Cardiac muscle cell (in vitro differentiated cells and primary cell): ENCODE measurements at places on chromosomes 5 and 9. TPM values are rescaled to one million over a fixed set of nuclear protein-coding genes. Genes with fewer than 3 reads are reported as not detected.
A peak's percentile ranks its signal among the peaks of the same experiment; 100 is the strongest.

GRCh38 chr5:67004730-67005350 lies 191.8 kb downstream of the CD180 start:
- DNase-seq = no peak
- peaks cover 39% of the 10 kb centered on the region for H3K4me1 ChIP-seq
- H3K4me3 ChIP-seq = peak overlapping the region; percentile 78
- H3K27ac ChIP-seq = peak overlapping the region; percentile 98

MRPS30 gene
- 100 and 142 TPM in 2 replicates for total RNA-seq

DNA sequence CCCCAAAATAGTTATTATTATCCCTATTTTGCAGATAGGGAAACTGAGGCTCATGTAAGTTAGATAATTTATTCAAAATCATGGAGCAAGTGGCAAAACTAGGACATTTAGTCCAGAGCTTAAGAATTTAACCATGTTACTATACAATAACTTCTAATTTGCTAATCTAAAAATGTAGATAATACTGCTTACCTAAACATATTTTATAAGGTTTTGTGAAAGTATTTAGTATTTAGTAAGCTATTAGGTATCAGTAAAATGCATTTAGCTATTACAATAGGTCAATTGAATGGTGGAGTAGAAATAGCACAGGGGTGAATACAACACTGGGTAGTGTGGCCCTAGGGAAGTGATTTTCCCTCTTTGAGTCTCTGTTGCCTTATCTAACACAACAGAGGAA lies 648.3 kb downstream of the KIF4B start:
- no peak for DNase-seq
- H3K4me3 ChIP-seq = no peak overlapping the region
- H3K27me3 ChIP-seq = no peaks in the 10 kb centered on the region
- no peaks in the 10 kb centered on the region for H3K36me3 ChIP-seq

CDH9 gene
- not detected in 2 replicates for total RNA-seq

DNA sequence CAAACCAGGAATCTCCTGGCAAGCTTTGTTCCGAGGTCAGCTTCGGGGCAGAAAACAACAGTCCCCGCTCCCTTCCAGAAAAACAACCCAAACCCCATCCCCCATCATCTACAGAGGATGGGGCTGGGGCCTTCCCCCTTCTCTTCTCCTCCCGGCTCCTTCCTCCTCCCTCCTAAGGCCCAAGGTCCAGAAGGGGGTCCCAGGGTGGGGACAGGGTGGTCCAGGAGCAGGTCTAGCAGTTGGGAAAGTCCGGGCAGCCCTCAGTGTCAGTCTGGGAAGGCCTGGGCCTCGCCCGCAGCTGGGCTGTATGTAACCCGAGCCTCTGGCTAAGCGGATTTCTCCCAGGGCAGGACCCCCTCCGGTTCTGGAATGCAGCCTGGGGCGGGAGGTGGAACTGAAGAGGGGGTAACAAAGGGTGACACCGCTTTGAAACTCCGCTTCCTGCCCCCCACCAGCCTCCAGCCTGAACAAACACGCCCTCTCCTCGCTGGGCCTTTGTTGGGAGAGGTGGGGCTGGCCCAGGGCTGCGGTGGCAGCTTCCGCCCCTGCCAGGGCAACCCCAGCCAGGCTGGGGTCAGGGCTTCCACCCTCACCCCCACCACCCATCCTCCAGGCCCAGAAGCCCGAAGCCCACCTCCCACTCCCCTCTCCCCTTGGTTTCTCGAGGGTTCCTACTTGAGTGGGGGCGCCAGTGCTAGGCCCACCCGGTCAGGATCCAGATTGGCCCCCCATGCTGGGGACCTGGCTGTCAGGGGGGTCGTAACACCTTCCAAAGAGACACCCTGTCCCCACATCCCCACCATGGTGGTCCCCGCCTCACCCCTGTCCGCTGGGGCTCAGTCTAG lies 63.5 kb downstream of the C9orf50 start:
- H3K4me1 ChIP-seq = peaks cover 48% of the 10 kb centered on the region
- H3K4me3 ChIP-seq = no peak overlapping the region
- peak; percentile 81 for DNase-seq
- no peaks in the 10 kb centered on the region for H3K36me3 ChIP-seq
- H3K27me3 ChIP-seq = no peaks in the 10 kb centered on the region

DNA sequence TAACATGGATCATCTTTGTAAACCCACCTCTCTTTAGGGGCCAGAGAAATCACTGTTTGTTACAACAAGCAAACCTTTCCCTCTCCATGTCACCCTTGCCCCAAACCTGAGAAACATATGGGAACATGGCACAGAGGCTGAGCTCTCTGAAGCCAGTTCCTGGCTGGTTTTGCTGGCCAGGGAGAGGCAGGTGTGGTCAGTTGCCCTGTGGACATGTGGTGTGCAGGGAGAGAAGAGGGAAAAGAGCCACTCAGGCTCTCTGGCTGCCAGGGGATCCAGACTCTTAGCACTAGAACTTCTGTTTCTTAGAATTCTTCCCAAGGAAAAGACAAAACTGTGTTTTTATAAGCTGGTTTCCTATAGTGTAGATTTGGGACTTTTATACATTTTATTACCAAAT lies 4.6 kb upstream of the CATSPER3 start:
- no peak overlapping the region for H3K4me3 ChIP-seq
- H3K27ac ChIP-seq = no peak overlapping the region
- no peaks in the 10 kb centered on the region for H3K27me3 ChIP-seq
- DNase-seq = no peak
- no peaks in the 10 kb centered on the region for H3K4me1 ChIP-seq
- no peaks in the 10 kb centered on the region for H3K36me3 ChIP-seq

DNA sequence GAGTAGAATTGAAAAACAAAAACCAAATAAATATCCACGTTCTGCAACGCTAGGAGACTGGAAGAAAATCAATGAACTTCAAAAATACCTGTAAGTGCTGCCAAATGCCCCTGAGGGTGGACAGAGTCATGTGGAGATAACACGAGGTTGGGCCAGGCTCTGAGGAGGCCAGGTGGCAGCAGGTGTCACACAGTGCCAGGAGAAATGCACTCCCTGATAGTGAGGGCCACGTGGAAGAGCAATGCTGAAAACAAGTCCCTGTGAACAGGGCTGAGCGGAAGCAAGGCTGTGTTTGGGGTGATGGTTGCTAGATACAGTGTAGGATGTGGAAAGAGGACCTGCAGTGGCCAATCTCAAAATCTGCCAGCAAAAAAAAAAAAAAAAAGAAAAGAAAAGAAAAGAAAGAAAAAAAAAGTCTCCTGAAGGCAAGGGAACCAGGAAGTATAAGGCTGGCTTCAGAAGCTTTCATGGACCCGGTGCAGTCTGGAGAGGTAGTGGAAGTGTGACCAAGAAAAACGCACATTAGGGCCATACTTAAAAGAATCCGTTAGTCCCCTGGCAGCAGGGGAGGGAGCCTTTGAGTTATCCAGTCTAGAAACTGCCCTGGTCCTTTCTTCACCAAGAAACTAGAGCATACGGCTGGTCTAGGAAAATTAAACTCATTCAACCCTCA lies 16.8 kb downstream of the C1QTNF3 start:
- no peak overlapping the region for H3K4me3 ChIP-seq
- no peak for DNase-seq
- H3K27ac ChIP-seq = no peak overlapping the region
- no peaks in the 10 kb centered on the region for H3K27me3 ChIP-seq
- H3K4me1 ChIP-seq = no peaks in the 10 kb centered on the region

GRCh38 chr5:62720031-62720441 lies 141.4 kb downstream of the LRRC70 start:
- peak; percentile 55 for DNase-seq

GRCh38 chr5:88438006-88438405 lies 169.4 kb upstream of the TMEM161B start:
- H3K4me3 ChIP-seq = no peak overlapping the region
- no peak overlapping the region for H3K27ac ChIP-seq
- no peak for DNase-seq
- H3K4me1 ChIP-seq = no peaks in the 10 kb centered on the region
- no peaks in the 10 kb centered on the region for H3K36me3 ChIP-seq
- no peaks in the 10 kb centered on the region for H3K27me3 ChIP-seq

PCDHGA11 gene
- total RNA-seq = 3.6 and 5.0 TPM in 2 replicates

- H3K27ac ChIP-seq = no peak overlapping the region
- no peaks in the 10 kb centered on the region for H3K4me1 ChIP-seq
- H3K4me3 ChIP-seq = no peak overlapping the region
- no peaks in the 10 kb centered on the region for H3K27me3 ChIP-seq
Observed at GRCh38 chr9:69931340-69931739, 110.7 kb downstream of the CFAP95 start.

DNA sequence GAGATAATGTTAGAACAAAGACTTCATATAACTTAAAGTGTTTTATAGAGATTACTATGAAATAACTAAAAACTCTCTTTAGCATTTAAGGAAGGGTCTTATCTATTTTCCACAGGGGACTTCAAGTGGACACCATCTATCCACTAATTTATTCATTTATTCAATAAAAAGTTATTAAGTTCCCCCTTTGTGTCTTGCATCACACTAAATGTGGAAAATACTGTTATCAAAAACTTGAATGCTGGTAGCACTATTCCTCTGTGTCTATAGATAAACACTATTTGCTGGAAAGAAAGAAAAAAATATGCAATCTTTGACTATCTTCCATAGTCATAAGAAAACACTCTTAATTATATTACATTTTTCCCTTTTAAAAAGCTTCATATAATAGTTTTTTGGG lies 20.1 kb upstream of the ZNF622 start:
- no peak for DNase-seq
- no peaks in the 10 kb centered on the region for H3K36me3 ChIP-seq
- no peak overlapping the region for H3K4me3 ChIP-seq
- H3K27ac ChIP-seq = no peak overlapping the region
- H3K4me1 ChIP-seq = no peaks in the 10 kb centered on the region
- H3K27me3 ChIP-seq = no peaks in the 10 kb centered on the region

DNA sequence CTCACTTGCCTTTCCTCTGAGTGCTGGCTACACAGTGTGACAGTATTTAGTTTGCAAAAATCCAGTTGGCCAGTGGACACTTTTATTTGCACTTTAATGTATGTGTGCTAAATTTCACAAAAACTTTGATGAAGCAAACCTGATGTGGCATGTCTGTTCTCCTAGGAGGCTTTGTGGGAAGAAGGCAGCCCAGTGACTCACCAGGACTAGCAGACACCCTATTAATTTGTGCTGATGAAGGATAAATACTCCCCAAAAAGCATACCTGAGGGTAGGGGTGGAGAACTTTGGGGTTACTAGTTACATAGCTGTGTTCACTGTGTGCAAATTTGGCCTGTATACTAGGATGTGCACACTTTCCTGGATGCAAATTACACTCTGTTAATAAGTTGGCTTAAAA lies 39.3 kb upstream of the IPPK start:
- H3K4me3 ChIP-seq = no peak overlapping the region
- no peak for DNase-seq
- H3K4me1 ChIP-seq = no peaks in the 10 kb centered on the region
- peaks cover 24% of the 10 kb centered on the region for H3K36me3 ChIP-seq
- no peaks in the 10 kb centered on the region for H3K27me3 ChIP-seq
- no peak overlapping the region for H3K27ac ChIP-seq

GRCh38 chr9:107720501-107720900 lies 230.9 kb upstream of the KLF4 start:
- no peak overlapping the region for H3K4me3 ChIP-seq
- H3K27ac ChIP-seq = no peak overlapping the region
- H3K4me1 ChIP-seq = no peaks in the 10 kb centered on the region
- peaks cover 32% of the 10 kb centered on the region for H3K27me3 ChIP-seq
- no peaks in the 10 kb centered on the region for H3K36me3 ChIP-seq
- no peak for DNase-seq

DNA sequence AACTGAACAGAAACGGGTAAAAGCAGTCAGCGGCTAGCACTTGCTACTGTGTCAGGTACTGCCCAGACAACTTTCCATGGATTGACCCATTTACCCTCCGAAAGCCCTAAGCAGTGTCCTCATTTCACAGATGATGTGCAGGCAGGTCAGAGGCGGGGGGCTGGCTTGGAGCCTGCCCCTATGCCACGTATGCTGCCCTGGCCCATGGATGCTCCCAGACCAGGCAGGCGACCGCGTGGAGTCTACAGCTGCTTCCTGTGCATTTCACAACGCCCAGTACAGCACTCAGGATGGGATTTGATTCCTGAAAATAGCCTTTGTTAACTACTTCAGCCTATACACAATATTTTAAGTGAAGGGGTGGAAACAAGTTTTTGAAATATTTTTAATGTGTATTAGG lies 202.9 kb downstream of the NXNL2 start:
- no peaks in the 10 kb centered on the region for H3K27me3 ChIP-seq
- peaks cover 7% of the 10 kb centered on the region for H3K4me1 ChIP-seq
- H3K4me3 ChIP-seq = no peak overlapping the region

DNA sequence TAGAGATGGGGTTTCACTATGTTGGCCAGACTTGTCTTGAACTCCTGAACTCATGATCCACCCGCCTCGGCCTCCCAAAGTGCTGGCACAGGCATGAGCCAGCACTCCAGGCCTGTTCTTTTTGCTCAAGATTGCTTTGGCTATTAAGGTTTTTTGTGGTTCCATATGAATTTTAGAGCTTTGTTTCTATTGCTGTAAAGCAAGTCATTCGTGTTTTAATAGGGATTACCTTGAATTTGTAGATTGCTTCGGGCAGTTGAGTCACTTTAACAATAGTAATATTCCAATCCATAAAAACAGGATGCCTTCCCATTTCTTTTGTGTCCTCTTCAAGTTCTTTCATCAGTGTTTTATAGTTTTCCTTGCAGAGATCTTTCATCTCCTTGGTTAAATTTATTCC lies 22.1 kb downstream of the C6 start:
- DNase-seq = no peak
- H3K4me3 ChIP-seq = no peak overlapping the region
- no peaks in the 10 kb centered on the region for H3K4me1 ChIP-seq
- H3K36me3 ChIP-seq = no peaks in the 10 kb centered on the region
- no peaks in the 10 kb centered on the region for H3K27me3 ChIP-seq

DNA sequence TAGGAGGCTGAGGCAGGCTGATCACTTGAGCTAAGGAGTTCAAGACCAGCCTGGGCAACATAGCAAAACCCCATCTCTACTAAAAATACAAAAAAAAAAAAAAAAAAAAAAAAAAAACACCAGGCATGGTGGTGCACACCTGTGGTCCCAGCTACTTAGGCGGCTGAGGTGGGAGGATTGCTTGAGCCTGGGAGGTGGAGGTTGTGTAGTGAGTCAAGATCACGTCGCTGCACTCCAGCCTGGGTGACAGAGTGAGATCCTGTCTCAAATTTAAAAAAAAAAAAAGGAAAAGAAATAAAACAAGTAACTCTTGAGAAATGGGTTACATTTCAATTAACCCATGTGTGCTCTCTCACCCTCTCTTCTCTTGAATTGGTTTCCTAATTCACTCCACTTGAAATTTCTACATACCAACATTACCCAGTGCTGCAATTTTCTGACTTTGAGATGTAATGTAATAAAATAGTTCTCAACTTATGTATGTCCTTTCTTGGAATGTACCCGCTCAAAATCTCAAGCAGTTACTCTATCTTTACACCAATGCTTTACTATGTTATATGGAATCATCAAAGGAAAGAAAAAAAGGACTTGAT lies 35.8 kb downstream of the TMEM245 start:
- H3K4me3 ChIP-seq = no peak overlapping the region
- DNase-seq = no peak
- H3K4me1 ChIP-seq = peaks cover 27% of the 10 kb centered on the region
- H3K27me3 ChIP-seq = no peaks in the 10 kb centered on the region
- H3K27ac ChIP-seq = no peak overlapping the region
- H3K36me3 ChIP-seq = peaks cover 17% of the 10 kb centered on the region

GRCh38 chr5:123705741-123706140 lies 193.8 kb downstream of the CSNK1G3 start:
- DNase-seq = peak; percentile 79
- no peak overlapping the region for H3K27ac ChIP-seq
- no peaks in the 10 kb centered on the region for H3K36me3 ChIP-seq
- no peaks in the 10 kb centered on the region for H3K4me1 ChIP-seq

- DNase-seq = no peak
- no peak overlapping the region for H3K4me3 ChIP-seq
Observed at GRCh38 chr5:136525597-136525996, 160.3 kb upstream of the TRPC7 start.

DNAI1 gene
- 0.95 and 1.6 TPM in 2 replicates for total RNA-seq

- no peaks in the 10 kb centered on the region for H3K4me1 ChIP-seq
- no peaks in the 10 kb centered on the region for H3K27me3 ChIP-seq
- DNase-seq = no peak
- no peak overlapping the region for H3K4me3 ChIP-seq
Observed at GRCh38 chr9:69637193-69637816, 34.9 kb downstream of the APBA1 start.
